NCI-H187 treated with DMSO at 0.1 percent for 48 hours (cell line): ENCODE measurements at places on chromosomes 2 and 18.

- DNase-seq = no peak
These were observed 6.4 kb upstream of the XDH start for GRCh38 chr2:31420936-31421335.

- DNase-seq = no peak
These were observed 41.1 kb downstream of the LIMS1 start for GRCh38 chr2:108575132-108575966.

GRCh38 chr2:10493634-10494281, 45.6 kb upstream of the ODC1 start:
- DNase-seq = no peak

- no peak for DNase-seq
These were observed 12.5 kb downstream of the SETBP1 start for GRCh38 chr18:44693030-44693784.

GRCh38 chr2:172205292-172205691, 102.6 kb upstream of the DLX2 start:
- no peak for DNase-seq

DNA sequence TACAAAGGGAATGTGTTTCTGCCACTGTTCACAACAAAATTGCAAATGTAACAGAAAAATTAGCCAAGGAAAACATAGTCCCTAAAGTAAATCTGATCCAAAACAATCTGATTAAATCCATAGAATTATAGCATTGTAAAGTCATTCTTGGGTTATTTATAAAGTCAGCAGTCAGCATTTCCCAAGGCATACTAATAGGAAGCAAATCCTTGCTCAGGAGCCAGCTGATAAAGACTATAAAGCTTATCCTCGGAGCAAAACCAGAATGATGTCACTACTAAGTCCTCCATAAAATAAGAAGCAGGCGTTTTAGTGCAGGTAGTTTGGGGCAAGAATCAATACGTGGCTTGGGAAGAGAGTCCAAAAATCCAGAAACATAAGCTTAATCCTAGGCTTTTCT, 67.3 kb upstream of the CSRNP3 start:
- no peak for DNase-seq

DNA sequence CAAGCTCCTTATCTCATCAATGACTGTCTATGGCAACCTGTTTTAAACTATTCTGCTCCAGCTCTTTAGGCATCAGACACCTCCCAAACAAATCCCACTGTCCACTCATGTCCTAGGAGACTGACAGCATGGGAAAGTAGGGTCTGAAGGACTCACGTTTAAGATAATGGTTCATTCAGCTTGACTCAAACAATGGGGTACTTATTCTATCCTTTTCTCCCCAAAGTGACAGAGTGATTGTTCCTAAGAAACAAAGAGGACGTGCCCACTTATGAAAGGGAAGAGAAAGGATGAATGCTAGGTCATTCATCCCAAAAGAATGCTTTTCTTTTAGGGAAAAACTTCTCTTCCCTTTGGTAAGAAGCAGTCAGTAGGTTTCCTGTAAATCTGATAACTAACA, 41.9 kb downstream of the ALK start:
- no peak for DNase-seq

DNA sequence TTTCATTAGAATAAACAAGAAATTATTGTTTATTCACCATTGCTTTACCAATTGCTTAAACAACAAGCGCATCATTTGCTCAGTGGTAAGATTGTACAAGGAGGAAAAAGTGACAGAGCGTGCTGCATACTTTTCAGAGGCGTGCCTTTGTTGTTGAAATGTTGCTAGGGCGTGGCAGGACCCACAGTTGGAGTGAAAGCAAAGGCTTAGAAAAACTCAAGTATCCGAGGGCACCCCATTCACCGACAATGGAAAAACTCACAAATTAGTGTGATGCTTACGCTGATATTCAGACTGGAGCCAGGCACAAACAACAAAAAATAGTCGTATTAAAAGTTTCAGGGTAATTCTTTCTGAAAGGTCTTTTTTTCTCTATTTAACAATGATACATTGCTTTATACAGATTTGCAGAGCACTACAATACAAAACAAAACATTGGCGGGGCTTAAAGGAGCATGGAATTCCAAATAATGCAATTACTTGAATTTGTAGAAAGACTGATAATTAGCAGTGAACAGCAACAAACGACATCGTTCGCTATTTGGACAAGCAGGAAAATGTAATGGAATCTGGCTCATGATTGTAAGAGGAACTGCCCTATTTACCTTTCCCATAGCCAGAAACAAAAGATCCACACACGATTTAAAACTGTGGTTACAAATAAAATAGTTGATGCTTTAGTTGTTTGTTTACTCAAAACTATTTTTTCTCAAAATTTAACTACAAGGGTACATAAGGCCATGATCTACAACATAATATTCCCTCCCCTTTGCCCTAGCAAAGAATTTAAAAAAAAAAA, 37.8 kb upstream of the RTTN start:
- no peak for DNase-seq

DNA sequence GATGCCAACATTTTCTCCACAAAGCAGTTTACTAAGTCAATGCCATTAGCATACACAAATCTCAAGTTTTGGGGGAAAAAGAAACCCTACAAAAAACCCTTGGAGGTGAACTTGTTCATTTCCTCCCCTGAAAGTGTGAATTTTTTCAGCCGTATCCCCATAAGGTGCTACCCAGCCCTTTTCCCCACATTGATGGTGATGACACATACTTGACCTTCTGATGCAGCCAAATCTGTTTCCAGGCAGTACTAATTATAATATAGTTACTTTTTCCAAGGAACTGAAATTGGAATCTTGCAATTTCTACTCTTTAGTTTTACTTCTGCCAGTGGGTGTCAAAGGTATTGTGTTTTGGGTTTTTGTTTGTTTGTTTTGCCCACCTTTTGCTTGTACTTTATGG, 474.5 kb downstream of the TGIF1 start:
- DNase-seq = no peak

- DNase-seq = no peak
These were observed 105.4 kb upstream of the RBBP8 start for GRCh38 chr18:22827741-22828140.

- no peak for DNase-seq
These were observed 67.5 kb upstream of the APCDD1 start for GRCh38 chr18:10386956-10387355.

GRCh38 chr2:121063471-121063870, 221.5 kb downstream of the TFCP2L1 start:
- DNase-seq = no peak

DNA sequence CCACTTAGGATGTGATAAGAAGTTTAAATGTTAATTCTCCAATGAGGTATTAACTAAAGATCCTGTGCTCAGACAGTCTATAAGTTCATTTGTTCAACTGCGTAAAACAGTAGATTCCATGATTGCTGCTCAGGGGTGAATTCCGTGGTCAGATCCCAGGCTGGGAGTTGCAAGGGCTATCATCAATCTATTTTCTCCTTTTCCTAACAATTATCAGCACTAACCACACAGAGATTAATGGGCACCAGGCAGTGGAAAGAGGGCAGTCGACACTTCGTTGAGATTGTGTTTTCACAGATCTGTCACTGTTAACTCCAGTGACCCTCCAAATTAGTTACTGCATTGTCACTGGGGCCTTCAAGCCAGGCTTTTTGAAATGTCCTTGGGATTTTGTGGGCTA, 154.1 kb upstream of the SPRED2 start:
- DNase-seq = no peak

GRCh38 chr2:214076527-214076926, 334.3 kb upstream of the VWC2L start:
- no peak for DNase-seq

GRCh38 chr2:3493615-3494007, 25.7 kb downstream of the ADI1 start:
- DNase-seq = no peak

DNA sequence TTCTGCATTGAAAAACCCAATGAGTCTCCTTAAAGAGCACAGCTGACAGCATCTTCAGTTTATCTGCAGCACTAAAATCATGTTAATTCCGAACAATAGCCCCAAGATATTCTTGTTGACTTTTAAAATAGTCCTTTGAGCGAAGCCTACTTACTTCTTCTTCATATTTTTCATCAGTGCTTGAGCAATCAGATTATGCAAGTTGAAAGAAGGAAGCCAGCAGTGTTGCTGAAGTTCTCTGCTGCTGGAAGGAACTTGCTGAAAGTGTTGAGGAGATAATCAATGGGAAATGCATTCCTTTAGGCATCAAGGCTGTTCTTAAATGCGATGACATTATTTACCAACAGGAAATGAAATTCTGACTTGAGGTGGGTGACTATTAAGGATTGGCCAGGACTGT, 105.9 kb upstream of the SNTG2 start:
- no peak for DNase-seq

DNA sequence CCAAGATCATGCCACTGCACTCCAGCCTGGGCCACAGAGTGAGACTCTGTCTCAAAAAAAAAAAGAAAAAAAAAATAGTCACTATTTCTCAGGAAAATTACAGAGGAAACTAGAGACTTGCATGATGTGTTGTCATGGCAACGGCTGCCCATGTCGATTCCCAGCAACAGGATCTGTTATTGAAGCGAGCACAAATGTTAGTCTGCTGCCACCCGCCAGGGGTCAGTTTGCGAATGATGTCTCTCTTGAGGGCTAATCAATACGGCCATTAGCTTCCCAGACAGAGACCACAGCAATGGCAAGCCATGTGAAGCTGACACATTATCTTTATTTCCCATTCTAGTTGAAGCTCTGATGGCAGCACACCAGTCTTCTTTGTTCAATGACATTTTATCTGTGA, 32.4 kb upstream of the ACYP2 start:
- no peak for DNase-seq

- DNase-seq = no peak
These were observed 213 bp downstream of the DOK6 start for GRCh38 chr18:69400976-69401225.

DNA sequence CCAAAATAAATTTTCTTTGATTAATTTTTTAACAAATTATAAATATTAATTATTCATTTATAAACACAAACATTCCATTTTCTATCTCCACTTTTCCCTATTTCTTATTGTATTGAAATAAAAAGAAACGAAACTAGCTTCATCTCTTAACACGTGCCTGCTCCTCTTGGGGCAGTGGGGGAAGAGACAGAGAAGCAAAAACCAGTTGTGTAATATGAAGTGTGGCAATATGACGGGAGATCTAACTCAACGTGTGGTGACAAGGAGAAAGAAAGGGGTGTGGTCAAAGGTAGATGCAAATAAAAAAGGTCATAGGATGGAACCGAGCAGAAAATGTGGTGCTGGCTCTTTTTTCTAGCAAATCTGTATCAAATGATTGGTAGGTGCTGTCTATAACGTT, 106.9 kb upstream of the SLC8A1 start:
- DNase-seq = no peak

DNA sequence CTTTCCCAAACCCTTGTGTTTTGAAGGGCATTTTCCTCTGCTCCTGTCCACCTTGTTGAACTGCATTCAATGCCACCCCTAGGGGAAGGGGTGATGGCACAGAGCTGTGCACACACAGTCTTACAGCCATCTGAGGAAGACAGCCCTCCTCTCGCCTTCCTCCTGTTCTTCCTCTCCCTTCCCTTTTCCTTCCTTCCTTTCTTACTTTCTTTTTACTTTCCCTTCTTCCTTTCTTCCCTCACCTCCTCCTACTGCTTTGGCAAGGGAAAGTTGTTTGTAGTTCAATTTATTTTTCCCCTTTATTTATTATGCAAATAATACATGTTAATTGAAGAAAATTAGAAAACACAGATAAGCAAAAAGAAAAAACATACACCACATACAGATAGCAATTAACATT, 99.4 kb downstream of the CDH20 start:
- no peak for DNase-seq

DNA sequence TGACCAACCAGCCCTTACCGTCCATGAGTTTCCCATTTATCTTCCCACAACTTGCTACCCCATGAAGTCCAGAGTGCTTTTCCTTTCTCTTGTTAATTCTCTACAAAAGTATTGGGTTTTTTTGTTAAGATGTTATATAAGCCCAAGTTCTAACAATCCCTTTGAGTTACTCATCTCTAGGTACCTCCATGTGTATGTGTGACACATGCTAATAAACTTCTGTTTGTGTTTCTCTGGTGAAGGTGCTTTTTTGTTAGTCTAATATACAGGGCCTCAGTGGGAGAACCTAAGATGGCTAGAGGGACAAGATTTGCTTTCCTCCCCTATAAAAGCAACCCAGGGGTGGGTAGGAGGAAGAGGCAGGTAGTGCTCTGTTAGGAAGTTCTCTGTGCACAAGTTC, 31.8 kb upstream of the RMDN2 start:
- DNase-seq = no peak

DNA sequence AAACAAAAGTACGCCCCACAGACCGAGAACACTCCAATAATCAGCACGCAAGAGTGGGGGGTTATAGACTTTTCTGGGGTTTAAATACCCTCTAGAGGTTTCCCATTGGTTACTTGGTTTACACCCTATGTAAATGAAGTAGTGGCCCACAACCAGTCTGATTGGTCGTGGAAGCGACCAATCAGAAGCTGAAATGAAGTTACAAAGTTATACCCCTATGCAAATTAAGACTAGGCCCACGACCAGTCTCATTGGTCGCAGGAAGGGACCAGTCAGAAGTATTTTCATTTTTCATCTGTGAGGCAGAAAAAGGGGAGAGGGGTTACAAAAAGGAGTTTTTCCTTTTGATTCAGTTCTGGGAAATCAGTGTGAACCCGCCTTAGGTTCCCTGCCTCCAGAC, 55.3 kb upstream of the YWHAQ start:
- no peak for DNase-seq

- no peak for DNase-seq
These were observed 54.9 kb upstream of the ITPRID2 start for GRCh38 chr2:181836583-181836982.

DNA sequence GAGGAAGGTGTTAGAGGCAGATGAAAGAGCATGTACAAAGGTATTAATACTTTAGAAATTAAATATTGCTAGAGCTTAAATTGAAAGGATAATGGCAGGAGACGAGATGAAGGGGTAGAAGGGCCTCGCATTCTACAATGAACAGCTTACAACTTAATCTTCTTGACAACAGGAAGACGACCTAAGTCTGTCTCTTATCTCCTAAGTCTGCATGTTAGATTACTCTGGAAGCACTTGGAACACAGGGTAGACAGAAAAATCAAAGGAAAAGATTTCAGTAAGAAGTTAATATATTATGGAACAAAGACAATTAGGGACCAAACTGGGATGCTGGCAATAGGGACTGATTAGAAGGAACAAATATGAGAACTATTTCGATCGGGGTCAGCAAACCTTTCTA, 34.9 kb downstream of the SMC6 start:
- no peak for DNase-seq

GRCh38 chr2:170745305-170745704, 24.9 kb upstream of the ERICH2 start:
- no peak for DNase-seq

DNA sequence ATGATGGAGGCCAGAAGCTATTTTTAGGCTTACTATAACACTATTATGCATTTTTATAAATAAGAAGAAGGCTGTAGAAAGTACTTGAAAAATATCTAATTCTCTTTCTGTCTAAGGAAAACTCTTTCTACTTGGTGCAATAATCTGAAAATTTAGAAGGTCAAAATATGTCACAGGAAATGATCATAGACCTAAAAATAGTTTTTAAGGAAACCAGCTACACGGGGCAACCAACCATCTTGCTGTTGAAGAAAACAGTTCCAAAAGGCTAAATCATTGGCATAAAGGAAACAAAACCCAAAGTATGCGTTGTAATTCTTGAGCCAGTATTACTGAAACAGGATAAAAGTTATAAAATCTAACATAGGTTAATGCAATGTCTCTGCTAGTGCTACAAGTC, 40.2 kb downstream of the SOCS6 start:
- DNase-seq = no peak
